ENCODE measurements at places on chromosomes 3 and 15.

- DNase-seq: peak; percentile 31
These were observed 357.0 kb upstream of the ICE2 start for GRCh38 chr15:60835974-60836373.

- DNase-seq: no peak
These were observed 27.5 kb downstream of the TAMM41 start for GRCh38 chr3:11819146-11819689.

DNA sequence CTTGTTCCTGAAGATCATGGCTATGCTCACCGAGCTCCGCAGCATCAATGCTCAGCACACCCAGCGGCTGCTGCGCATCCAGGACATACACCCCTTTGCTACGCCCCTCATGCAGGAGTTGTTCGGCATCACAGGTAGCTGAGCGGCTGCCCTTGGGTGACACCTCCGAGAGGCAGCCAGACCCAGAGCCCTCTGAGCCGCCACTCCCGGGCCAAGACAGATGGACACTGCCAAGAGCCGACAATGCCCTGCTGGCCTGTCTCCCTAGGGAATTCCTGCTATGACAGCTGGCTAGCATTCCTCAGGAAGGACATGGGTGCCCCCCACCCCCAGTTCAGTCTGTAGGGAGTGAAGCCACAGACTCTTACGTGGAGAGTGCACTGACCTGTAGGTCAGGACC, 35.2 kb downstream of the NR1I2 start:
- DNase-seq: no peak

DNA sequence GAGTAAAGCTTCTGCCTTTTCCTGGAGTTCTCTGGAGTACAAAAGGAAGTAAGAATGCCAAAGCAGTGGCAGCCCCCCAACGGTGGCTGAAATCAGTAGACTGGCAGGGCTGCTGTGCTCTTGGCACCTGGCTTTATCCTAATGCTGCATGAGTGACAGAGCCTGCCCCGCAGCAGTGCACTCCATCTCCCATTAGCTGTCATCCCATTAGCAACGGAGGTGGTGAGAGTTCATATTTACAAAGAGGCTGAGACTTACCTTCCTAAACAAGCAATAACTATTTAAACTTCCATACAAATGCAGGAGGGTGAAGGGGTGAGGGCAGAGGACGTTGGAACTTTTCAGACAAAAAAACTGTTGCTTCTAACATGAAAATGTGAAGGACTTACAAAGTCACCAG, 51.9 kb downstream of the SERPINI1 start:
- DNase-seq: no peak

- DNase-seq: no peak
These were observed 81.9 kb upstream of the ADPGK start for GRCh38 chr15:72865486-72865885.

GRCh38 chr3:9976721-9977709, 9.6 kb downstream of the EMC3 start:
- DNase-seq: peak; percentile 94

GRCh38 chr3:192122832-192123594, 604.3 kb downstream of the FGF12 start:
- DNase-seq: no peak
